ENCODE measurements at places on chromosomes 16 and 17.

DNA sequence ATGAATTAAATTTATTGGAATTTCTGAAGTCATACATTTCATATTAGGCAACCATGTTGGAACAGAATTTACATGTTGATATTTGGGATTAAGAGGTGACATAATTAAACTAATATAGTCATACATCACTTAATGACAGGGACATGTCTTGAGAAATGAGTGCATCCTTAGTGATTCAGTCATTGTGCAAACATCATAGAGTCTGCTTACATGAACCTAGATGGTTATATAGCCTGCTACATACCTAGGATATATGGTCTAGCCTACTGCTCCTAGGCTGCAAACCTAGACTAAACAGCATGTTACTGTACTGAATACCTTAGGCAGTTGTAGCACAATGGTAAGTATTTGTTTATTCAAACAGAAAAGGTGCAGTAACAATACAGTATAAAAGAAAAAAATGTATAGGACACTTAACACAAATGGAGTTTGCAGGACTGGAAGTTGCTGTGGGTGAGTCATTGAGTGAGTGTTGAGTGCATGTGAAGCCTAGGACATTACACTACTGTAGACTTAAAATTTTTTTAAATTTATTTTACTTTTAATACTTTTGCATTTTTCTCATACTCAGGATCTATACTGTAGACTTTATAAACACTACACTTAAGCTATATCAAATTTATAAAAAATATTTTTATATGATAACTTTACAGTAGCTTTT, 85.6 kb downstream of the OMG start:
- peak; percentile 12 for DNase-seq

DNA sequence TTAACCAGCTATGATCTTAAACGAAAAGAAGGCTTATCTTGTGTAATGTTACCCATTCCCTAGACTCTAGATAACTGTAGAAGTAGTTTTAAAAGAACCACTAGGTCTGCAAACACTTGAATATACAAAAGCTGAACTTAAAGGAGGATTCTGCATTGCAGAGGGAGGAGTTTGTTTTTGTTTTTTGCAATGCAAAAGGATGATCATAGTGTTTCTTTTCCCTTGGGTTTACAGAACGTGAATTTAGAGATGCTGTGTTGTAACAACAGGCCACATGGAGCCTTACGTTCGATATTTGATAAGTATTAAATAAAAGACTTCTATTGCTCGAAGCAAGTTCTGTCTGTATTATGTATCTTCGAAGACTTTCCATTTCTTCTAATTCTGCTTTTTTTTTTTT, 77.6 kb downstream of the CHD9 start:
- DNase-seq: peak; percentile 30

GRCh38 chr16:66293932-66294331, 72.6 kb upstream of the CDH5 start:
- DNase-seq: no peak

DNA sequence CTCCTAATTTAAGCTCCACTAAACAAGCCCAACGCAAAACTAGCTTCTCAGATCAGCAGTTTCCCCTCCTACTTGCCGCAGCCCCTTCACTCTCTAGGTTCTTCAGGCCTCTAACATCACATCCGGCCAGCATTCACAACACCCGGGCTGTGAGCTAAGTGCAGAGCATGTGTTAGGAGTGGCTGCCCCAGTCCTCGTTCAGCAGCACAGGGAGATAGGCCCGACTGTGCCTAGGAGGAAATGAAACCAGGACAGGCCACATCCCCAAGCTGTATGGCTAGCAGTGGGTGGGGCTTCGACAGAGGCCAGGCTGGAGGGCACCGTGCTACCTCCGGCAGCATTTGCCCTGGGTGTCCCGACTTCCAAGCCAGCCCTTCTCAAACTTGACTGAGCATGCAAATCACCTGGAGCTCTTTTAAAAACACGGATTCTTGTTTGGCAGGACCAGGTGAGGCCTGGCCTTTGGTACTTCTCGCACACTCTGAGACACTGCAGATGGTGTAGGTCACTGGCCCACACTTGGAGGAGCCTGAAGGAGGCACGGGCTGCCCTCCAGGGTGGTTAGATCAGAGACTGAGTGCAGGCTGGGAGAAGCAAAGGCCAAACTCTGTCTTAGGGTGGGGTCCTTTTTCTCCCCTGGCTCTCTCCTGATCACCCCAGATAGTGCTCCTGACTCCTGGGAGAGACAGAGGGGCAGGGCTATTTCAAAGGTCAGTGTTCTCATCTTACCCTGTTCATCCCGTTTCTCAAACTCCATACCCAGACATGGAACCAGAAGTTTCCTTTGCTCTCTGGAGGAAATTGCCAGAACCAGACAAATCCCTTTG, 202.0 kb downstream of the C16orf78 start:
- no peak for DNase-seq

- no peak for DNase-seq
Measured at GRCh38 chr17:4600563-4600962, 16.2 kb downstream of the SMTNL2 start.

DNA sequence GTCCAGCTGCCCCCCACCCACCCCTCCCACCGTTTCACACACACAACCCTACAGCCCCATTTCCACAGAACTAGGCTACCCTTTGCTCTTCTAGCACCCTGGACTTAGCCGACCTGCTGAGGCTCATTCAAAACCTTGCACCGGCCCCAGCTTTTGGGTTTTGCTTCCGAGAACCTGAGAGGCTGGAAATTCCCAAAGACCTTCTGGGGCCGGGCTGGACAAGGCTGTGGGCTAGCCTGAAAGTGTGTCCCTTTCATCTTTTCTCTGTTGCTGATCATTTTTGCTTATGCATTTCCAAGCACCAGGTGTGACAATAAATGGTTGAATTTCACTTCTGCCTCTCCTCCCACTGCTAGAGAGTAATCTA, 139.0 kb downstream of the DNAH9 start:
- no peak for DNase-seq

- DNase-seq: no peak
Measured at GRCh38 chr17:57544401-57544800, 200.7 kb downstream of the CCDC182 start.

DNA sequence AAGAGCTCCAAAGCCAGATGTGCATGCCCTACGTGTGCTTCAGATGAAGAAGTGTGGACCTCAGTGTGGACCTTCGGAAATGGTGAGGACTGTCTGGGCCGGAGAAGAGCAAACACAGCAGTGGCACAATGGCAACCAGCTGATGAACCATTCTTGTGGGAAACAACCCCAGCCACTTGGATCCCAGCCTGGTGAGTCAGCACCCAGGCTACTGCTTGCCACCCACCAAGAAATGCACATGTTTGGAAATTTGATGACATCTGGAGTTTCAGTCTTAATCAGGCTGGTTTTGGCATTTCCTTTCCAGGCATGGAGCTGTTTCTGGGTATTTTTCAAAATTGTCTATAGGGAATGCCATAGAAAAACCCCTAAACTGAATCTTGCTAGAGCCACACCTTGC, 42.7 kb downstream of the DYNLRB2 start:
- peak; percentile 42 for DNase-seq

GRCh38 chr17:59516451-59516850, 49.0 kb upstream of the DHX40 start:
- DNase-seq: no peak

- peak; percentile 85 for DNase-seq
Measured at GRCh38 chr16:709566-710499, 4.2 kb upstream of the FBXL16 start.

GRCh38 chr16:4474192-4474961, at the start of gene NMRAL1:
TSS of gene NMRAL1 (minus strand) at chr16:4474625. CDS start at chr16:4474132, 493 bp downstream.
- DNase-seq: peak; percentile 92

GRCh38 chr17:9239793-9240658, 218.7 kb downstream of the NTN1 start:
- peak; percentile 57 for DNase-seq

- peak; percentile 48 for DNase-seq
Measured at GRCh38 chr17:50618300-50618699, 16.4 kb upstream of the ABCC3 start.

DNA sequence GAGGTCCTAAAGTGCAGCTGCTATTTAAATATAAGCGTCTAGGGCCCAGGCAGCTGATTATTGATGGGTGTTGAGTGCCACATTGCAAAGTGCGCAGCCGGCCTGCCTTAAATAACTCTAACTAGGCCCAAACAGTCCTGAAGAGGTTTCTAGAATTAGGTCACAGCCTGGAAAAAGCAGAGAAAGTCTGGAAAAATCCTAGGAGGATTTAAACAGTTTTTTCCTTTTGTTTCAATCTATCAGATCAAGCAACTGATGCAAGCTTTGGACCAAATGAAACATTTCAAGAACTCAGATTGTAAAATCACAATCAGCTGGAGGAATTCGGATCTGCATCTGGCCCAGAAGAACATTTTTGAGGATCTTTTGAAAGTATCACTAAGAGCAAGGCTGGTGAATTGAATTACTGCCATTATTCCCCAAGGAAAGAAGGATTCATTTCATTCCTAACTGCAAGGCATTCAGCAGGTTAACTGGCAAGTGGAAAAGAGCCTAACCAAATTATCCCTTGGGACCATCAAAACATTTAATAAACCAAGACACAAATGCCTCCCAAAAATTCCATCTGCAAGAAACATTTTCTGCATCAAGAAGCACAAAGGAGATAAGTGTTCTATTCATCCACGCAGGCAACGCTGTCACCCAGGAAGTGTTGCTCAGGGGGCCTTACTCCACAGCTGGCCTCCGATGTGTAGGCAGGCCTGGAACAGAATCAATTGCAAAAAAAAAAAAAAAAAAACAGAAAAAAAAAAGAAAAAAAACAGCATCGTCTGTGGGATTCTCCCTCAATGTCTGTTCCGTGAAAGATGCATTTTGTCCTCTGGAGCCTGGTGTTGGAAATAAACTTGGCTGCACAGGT, 46.1 kb downstream of the IRX3 start:
- DNase-seq: no peak

- no peak for DNase-seq
Measured at GRCh38 chr17:74525781-74526288, 5.4 kb downstream of the CD300LB start.

- no peak for DNase-seq
Measured at GRCh38 chr16:89845417-89845816, 17.1 kb downstream of the SPIRE2 start.

DNA sequence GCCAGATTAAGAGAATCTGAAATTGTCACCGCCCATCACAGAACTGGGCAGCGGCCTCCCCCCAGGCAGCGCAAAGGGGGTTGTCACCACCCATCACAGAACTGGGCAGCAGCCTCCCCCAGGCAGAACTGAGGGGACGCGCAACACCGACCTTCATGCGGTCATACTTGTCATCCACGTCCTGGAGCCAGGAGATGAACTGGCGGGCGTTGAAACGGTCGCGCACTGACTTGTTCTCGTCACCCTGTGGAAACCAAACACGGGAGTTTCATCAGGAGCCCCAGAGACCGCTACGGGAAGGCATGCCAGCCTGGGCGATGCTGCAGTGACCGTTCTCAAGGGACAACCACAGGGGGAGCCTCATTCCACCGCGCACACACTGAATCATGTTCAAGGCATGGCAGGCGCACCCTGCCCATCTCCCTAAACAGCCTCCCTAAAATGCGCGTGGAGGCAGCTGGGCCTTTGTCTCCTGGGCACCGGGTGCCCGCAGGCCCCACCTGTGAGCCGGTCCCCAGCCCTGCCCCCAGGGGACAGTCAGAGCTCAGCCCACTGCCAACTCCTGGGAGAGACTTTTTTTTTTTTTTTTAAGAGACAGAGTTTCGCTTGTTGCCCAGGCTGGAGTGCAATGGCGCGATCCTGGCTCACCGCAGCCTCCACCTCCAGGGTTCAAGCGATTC, 53.3 kb downstream of the ZNF778 start:
- DNase-seq: no peak

DNA sequence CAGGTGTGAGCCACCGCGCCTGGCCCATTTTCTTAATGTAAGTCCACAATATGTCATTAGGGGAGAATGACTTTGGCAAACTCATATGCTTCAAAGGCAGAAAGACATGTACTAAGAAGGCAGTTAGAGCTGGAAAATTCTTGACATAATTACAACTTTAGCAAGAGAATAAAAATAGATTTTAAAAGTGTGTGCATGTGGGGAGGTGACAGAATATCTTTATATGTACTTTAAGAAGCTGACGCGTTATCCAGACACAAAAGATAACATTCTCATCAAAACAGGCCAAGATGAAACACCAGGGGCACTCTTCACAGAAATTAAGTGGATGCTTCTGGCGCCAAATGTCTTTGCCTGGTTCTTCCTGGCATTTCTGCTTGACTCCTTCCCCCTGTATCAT, 28.2 kb downstream of the GJC1 start:
- no peak for DNase-seq

- peak; percentile 60 for DNase-seq
Measured at GRCh38 chr17:80892900-80893603, 98.6 kb upstream of the CHMP6 start.

DNA sequence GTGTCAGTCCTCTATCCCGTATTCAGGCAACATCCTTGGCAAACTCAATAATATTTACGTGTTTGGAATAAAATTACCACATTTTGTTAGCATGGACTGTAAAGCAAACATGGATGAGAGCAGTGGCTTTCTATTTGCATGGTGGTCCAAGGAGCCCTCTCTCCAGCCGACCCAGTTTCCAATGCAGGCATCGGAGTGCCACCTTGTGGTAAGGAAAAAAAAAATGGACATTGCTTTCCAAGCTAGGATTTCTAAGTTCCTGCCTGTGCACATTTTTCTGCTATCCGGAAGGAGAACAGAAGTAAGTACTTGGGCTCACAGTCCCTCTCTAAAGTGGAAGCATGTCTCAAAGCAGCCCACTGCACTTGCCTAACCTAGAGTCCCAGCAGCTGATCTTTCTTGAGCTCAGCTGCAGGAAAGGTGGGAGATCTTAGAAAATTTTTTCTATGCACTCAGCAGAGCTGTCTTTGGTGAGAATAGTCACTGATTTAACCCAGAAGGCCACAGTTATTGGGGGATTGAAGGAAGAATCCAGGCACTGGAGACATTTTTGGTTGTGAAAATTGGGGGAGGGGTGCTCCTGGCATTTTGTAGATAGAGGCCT, 46.0 kb upstream of the ERCC4 start:
- DNase-seq: peak; percentile 41

- peak; percentile 40 for DNase-seq
Measured at GRCh38 chr17:79053251-79053925, 21.2 kb upstream of the ENGASE start.

GRCh38 chr17:44043272-44043696, 23.2 kb downstream of the LSM12 start:
- DNase-seq: peak; percentile 90

GRCh38 chr17:31556969-31557645, 165.6 kb downstream of the RAB11FIP4 start:
- DNase-seq: no peak

DNA sequence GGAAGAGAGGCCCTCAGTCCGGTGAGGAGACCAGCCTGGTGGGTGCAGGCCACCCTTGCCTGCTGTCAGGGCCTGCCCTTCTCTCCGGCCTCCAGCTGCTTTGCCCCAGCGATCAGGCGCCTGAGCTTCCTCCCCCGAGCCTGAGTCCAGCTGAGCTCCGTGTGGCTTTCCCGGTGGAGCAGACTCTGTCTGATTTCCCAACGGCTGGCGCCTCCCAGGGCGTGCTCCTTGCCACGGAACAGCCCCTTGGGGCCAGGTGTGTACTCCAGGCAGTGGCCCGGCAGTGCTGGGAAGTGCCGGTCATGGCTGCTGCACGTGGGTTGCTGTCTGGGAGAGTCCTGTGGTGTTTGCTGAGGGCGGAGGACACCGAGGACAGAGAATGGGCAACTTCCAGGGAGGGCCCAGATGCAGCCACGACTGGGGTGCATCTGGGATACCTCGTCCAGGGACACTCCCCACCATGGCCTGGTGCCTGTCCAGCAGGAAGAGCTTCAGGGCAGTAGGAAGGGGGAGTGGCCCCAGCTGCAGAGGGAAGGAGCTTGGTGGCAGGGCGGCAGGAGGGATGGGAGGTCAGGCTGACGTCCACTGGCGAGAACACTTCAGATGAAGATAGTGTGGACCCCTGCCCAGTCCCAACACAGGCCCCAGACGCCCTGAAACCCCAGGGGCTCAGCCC, 22.5 kb downstream of the METRNL start:
- DNase-seq: no peak

- DNase-seq: no peak
Measured at GRCh38 chr16:48354877-48355855, 30.0 kb downstream of the SIAH1 start.
